ENCODE measurements at places on chromosomes 16 and 17.

- no peak overlapping the region for H3K4me3 ChIP-seq
- DNase-seq, result no peak
Measured at GRCh38 chr17:77907497-77908461, 50.7 kb upstream of the TNRC6C start.

- no peak overlapping the region for H3K27ac ChIP-seq
- H3K27me3 ChIP-seq, result no peaks in the 10 kb centered on the region
- no peak for DNase-seq
Measured at GRCh38 chr17:79125503-79125902, 50.9 kb downstream of the ENGASE start.

DNA sequence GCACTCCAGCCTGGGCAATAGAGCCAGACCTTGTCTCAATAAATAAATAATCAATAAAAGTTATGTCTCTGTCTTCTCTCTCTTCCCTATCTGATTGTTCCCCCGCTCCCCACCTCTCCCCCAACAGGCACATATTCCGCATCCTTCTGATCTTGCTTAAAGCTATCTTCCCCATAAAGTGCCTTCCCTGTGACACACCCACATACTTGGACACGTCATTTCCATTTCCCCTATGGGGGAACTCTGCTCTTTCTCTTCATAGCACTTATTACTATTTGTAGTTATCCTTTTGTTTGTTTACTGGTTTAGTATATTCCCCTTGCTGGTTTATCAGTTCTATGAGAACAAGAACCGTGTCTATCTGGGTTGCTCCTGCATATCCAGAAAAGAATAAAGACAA, 14.9 kb downstream of the MYO1D start:
- H3K27ac ChIP-seq, result no peak overlapping the region
- H3K4me3 ChIP-seq, result no peak overlapping the region
- H3K4me1 ChIP-seq, result no peaks in the 10 kb centered on the region

GRCh38 chr16:81095653-81095952, 592 bp downstream of the GCSH start:
- H3K36me3 ChIP-seq, result peaks cover 38% of the 10 kb centered on the region
- peak overlapping the region; percentile 79 for H3K27ac ChIP-seq
- H3K4me3 ChIP-seq, result peak overlapping the region; percentile 90
- DNase-seq, result no peak

DNA sequence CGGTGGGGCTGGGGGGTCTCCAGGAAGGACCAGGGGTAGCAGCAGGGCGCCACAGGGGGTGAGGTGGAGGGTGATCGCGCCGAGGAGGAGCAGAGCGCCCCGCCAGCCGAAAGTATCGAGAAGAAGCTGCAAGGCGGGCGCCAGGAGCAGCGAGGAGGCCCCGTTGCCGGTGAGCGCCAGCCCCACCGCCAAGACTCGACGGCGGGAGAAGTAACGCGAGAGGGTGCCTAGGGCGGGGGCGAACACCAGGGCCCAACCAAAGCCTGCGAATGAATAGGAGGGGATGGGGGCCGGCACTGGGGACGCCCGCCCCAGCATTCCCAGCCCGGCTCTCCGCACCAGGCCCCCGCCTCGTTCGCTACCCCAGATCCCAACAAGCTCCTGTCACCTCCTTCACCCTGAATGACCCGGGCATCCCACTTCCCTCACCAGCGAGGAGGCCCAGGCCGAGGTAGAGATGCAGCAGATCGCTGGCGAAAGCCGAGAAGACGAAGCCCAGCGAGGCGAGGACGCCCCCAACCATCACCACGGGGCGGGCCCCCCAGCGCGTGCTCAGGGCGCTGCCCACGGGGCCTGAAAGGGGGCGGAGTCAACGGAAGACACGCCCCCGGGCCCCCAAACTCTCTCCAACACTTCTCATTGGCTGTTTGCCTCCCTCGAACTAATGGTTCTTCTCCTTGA, 1.3 kb downstream of the SLC16A11 start:
- no peaks in the 10 kb centered on the region for H3K27me3 ChIP-seq
- H3K27ac ChIP-seq, result no peak overlapping the region
- DNase-seq, result no peak
- H3K4me3 ChIP-seq, result no peak overlapping the region
- H3K4me1 ChIP-seq, result peaks cover 27% of the 10 kb centered on the region

- peak overlapping the region; percentile 67 for H3K4me3 ChIP-seq
- peak overlapping the region; percentile 54 for H3K27ac ChIP-seq
- no peaks in the 10 kb centered on the region for H3K27me3 ChIP-seq
- DNase-seq, result no peak
Measured at GRCh38 chr17:32927201-32927723, 691 bp upstream of the TMEM98 start.

DNA sequence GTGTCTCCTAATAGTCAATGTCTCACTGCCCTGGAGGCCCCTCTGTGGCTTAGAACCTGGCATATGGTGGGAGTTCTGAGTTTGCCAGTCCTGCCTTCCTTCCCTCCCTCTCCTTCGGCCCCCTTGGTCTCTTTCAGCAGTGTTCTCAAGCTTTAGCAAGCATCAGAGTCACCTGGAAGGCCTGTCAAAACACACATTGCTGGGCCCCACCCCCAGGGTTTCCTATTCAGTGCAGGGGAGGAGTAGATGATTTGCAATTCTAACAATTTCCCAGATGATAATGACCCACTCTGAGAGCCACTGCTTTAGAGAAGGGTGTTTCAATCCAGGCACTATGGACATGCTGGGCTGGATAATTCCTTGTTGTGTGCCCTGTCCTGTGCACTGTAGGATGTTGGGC, 26.4 kb upstream of the TMEM220 start:
- no peak for DNase-seq
- H3K27ac ChIP-seq, result no peak overlapping the region
- H3K36me3 ChIP-seq, result no peaks in the 10 kb centered on the region
- peaks cover 2% of the 10 kb centered on the region for H3K4me1 ChIP-seq

GRCh38 chr17:50188921-50189549, 12.4 kb downstream of the COL1A1 start:
- peaks cover 8% of the 10 kb centered on the region for H3K4me1 ChIP-seq
- H3K4me3 ChIP-seq, result no peak overlapping the region

DNA sequence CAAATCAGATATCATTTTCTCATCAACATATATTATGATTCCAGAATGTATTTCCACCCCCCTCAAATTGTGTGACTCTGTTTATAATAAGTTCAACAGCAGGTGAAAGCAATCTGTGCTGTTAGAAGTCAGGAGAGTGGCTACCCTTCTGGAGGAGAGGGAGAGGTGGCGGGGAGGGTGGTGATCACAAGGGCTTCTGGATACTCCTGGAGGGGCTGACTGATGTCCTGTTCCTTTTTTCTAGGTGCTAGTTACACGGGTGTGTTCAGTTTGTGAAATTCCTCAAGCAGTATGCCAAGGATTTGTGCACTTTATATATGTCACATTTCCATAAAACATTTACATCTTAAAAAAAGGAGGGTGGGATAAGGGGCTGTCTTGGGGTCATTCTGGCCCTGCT, 119.1 kb downstream of the IRF8 start:
- no peaks in the 10 kb centered on the region for H3K36me3 ChIP-seq
- no peak for DNase-seq
- no peak overlapping the region for H3K27ac ChIP-seq

DNA sequence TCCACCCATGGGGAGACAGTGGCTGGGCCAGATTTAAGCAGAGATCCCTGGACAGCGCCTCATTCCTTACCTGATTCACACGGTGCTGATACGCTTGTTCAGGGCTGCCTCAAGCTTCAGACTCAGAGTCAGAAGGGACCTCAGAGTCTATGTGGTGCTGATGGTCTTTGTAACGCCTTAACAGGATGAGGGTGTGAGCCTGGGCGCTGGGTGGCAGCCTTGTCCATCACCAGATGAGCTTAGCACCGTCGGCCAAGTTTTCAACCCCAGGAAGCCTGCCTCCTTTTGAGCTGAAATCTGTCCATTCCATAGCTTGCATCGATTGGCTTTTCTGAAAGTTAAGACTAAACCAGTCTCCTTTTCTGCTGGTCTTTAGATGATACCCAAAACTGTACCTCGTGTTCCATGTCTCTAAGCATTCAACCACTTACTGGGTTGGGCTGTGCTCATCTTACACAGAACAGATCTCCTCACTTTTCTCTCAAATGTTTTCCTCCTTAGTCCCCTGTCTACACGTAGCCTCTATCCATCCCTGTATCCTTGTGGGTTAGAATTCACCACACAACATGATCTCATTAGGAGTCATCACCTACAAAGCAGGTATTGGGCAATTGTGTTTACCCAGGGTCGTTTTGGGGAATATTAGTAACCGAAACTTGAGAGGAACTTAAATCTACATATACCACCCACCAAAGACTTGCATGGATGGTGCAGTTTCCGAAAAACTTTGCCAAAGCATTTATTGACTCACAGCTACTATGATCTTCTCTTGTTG, 573.4 kb downstream of the CDH13 start:
- H3K4me3 ChIP-seq, result no peak overlapping the region
- no peaks in the 10 kb centered on the region for H3K4me1 ChIP-seq
- DNase-seq, result no peak
- H3K27ac ChIP-seq, result no peak overlapping the region
- H3K27me3 ChIP-seq, result no peaks in the 10 kb centered on the region
- H3K36me3 ChIP-seq, result no peaks in the 10 kb centered on the region

DNA sequence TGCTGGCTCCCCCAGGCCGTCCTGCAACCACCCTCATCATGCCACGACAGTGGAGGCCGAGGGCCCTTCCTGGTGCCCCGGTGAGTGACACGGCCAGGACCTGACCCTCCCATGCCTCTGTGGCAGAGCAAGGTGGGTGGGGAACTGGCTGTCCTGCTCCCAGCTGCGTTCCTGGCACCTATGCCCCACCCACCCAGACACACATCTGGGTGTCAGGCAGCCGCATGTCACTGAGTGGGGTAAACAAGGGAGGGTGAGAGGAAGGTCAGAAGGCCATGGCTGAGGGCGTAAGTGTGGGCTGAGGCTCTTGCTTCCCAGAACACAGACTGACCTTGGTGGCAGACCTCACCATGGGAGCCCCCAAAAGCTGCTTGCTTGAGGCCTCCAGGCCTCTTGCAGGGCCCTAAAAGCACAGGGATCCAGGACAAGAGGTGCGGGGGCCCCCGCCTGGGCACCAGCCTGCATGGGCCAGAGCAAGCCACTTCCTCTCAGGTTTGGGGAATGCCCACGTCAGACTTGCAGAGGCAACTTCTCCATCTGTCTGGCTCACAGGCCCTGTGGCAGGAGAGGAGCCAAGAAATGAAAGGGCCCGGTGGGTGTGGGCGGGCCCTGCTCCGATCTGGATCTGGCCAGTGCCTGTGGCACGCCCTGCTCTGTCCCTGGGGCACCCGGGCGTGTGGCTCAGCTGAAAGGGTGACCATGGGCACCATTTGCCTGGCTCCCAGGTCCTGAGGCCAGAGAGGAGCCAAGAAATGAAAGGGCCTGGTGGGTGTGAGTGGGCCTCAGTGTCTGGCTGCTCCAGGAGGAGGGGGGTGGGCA, 3.9 kb upstream of the CCDC57 start:
- DNase-seq, result no peak
- no peaks in the 10 kb centered on the region for H3K27me3 ChIP-seq
- no peak overlapping the region for H3K27ac ChIP-seq
- H3K4me1 ChIP-seq, result peaks cover 16% of the 10 kb centered on the region

- H3K4me3 ChIP-seq, result no peak overlapping the region
- peaks cover 73% of the 10 kb centered on the region for H3K36me3 ChIP-seq
- no peak for DNase-seq
- H3K27me3 ChIP-seq, result no peaks in the 10 kb centered on the region
- peak overlapping the region; percentile 52 for H3K27ac ChIP-seq
Measured at GRCh38 chr17:28940675-28941074, 10.6 kb downstream of the PHF12 start.

- no peak for DNase-seq
- H3K27ac ChIP-seq, result no peak overlapping the region
- peaks cover 5% of the 10 kb centered on the region for H3K27me3 ChIP-seq
- peaks cover 1% of the 10 kb centered on the region for H3K4me1 ChIP-seq
- H3K36me3 ChIP-seq, result no peaks in the 10 kb centered on the region
Measured at GRCh38 chr16:51034481-51035109, 116.5 kb downstream of the SALL1 start.

- H3K4me1 ChIP-seq, result peaks cover 2% of the 10 kb centered on the region
- no peak for DNase-seq
- no peak overlapping the region for H3K27ac ChIP-seq
- no peaks in the 10 kb centered on the region for H3K27me3 ChIP-seq
- peaks cover 40% of the 10 kb centered on the region for H3K36me3 ChIP-seq
- no peak overlapping the region for H3K4me3 ChIP-seq
Measured at GRCh38 chr16:667113-667779, 686 bp upstream of the RHOT2 start.

- no peaks in the 10 kb centered on the region for H3K27me3 ChIP-seq
- no peaks in the 10 kb centered on the region for H3K36me3 ChIP-seq
- no peak overlapping the region for H3K27ac ChIP-seq
- no peak for DNase-seq
Measured at GRCh38 chr17:8828517-8828875, 29.3 kb upstream of the MFSD6L start.

- no peak overlapping the region for H3K4me3 ChIP-seq
- no peak for DNase-seq
- no peaks in the 10 kb centered on the region for H3K4me1 ChIP-seq
- no peaks in the 10 kb centered on the region for H3K36me3 ChIP-seq
- H3K27ac ChIP-seq, result no peak overlapping the region
Measured at GRCh38 chr17:6969323-6969726, 26.5 kb upstream of the ALOX12 start.

DNA sequence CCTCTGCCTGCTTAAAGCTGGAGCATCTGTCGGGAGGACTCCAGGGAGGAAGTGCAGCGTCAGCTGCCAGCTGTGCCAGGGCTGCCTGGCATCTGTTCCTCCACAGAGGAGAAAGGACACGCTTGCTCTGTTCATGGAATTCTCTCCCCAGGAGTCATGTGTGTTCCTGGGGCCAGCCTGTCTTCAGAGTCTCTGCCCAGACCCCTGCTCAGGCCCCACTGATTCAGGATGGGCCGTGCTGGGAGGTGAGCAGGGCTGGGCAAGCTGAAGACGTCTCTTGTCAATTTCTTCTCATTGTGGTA, 24.2 kb downstream of the CRISPLD2 start:
- peaks cover 85% of the 10 kb centered on the region for H3K27me3 ChIP-seq
- H3K4me1 ChIP-seq, result peaks cover 14% of the 10 kb centered on the region
- no peak overlapping the region for H3K4me3 ChIP-seq
- no peak overlapping the region for H3K27ac ChIP-seq
- no peak for DNase-seq
